Psoas muscle (tissue), 8 donors: ENCODE measurements at places on chromosomes 13 and 19.

DNA sequence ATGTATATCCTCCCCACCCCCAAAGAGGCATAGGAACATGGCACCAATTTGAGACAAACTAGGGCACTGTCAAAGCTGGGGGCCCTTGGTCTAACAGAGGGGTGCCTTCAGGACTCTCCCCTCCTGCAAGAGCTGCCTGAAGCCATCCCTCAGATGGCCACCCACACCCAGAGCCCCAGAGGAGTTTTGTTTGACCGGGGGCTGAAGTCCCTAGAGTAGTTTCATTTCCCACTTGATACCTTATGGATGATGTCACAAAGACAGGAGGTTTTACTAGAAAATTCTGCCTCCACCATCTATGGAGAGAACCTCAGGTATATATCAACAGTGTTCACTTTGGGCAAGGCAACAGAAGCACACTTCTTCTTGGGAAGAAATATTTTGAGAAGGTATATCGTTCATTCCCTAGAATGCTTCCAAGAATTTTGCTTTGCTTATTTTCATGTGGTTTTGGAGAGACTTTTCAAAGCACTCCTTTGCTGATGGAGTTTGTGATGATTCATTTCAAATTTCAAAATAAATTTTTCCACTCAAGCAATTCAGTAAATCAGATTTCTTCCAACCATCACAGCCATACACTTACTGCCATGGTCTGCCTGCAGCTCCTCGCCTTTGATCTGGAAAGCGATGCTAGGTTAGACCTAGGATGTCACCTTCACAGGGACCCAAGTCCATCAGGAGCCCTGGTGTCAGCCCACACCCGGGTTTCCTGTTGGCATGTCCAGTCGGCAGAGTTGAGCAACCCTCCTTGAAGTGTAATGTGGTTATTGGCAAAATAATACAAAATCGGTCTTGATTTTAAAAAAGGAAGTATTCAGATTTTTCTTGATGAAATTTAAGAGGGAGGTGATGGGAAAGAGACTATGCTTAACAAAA, 207.0 kb downstream of the SHISA2 start:
- H3K27ac ChIP-seq: no peak overlapping the region
- no peaks in the 10 kb centered on the region for H3K4me1 ChIP-seq

- no peaks in the 10 kb centered on the region for H3K36me3 ChIP-seq
- DNase-seq: peak; percentile 98
- H3K27me3 ChIP-seq: no peaks in the 10 kb centered on the region
- H3K27ac ChIP-seq: peak within 1 kb of the TSS; percentile 83
These were observed at the start of gene ZSCAN18 for GRCh38 chr19:58097781-58098681. Gene ZSCAN18 (minus strand): TSS chr19:58098231. CDS start chr19:58090267, 7,964 bp downstream.

DNA sequence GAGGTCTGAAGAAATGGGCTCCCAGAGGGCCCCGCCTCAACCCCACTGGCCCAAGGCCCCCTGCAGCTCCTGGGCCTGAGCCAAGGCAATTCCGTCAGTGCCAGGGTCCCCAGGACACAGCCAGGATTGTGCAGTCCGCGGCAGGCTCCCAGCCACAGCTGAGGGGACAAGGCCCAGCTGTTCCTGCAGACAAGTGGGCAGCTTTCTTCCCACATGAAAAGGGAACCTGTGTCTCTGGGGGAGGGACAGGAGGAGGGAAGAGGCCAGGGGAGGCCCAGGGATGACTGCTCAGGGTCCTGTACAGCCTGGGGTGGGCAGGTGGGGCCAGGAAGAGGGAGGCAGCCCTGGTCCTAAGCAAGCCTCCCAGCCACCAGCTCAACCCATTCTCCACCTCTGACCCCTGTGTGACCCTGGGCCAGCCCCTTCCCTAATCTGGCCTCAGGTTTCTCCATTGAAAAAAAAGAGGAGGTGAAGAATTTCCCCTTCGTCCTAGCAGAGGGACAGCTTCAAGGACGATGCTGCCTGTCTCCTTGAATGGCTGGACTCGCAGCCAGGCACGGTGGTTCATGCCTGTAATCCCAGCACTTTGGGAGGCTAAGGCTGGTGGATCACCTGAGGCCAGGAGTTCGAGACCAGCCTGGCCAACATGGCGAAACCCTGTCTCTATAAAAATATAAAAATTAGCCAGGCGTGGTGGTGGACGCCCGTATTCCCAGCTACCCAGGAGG, 20.5 kb upstream of the VSTM2B start:
- DNase-seq: no peak
- no peaks in the 10 kb centered on the region for H3K36me3 ChIP-seq
- H3K27me3 ChIP-seq: peaks cover 4% of the 10 kb centered on the region

- no peak overlapping the region for H3K27ac ChIP-seq
- no peaks in the 10 kb centered on the region for H3K27me3 ChIP-seq
- no peak for DNase-seq
- no peaks in the 10 kb centered on the region for H3K4me1 ChIP-seq
- no peaks in the 10 kb centered on the region for H3K36me3 ChIP-seq
These were observed 17.4 kb downstream of the CCDC70 start for GRCh38 chr13:51879133-51879532.

DNA sequence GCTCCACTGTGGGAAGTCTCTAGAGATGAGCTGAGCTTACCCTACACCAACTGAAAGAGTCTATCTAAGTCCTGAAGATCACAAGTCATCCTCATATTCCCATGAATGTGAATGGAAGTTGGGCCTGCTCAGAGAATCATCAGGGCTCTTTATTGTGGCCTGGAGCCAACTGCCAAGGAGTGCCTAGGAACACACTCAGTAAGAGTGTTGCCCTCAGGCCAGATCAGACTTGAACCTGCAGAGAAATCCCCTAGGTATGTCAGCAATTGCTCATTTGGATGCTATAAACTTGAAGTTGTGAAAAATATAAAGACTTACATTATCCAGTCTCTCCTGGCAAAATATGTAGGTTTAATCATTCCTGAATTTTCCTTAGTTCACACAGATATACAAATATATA, 1070.2 kb downstream of the EFNB2 start:
- no peak for DNase-seq
- H3K27ac ChIP-seq: no peak overlapping the region
- no peaks in the 10 kb centered on the region for H3K36me3 ChIP-seq
- no peaks in the 10 kb centered on the region for H3K4me1 ChIP-seq
- no peaks in the 10 kb centered on the region for H3K27me3 ChIP-seq

GRCh38 chr19:17457616-17458015, 3.1 kb downstream of the NXNL1 start:
- H3K36me3 ChIP-seq: no peaks in the 10 kb centered on the region
- H3K27ac ChIP-seq: no peak overlapping the region
- H3K4me1 ChIP-seq: peaks cover 4% of the 10 kb centered on the region

- H3K4me3 ChIP-seq: no peak overlapping the region
- H3K4me1 ChIP-seq: no peaks in the 10 kb centered on the region
- H3K27ac ChIP-seq: no peak overlapping the region
- H3K36me3 ChIP-seq: no peaks in the 10 kb centered on the region
These were observed 459.1 kb upstream of the GPC6 start for GRCh38 chr13:92767468-92767867.

- H3K4me3 ChIP-seq: no peak overlapping the region
- H3K27me3 ChIP-seq: no peaks in the 10 kb centered on the region
- peaks cover 78% of the 10 kb centered on the region for H3K36me3 ChIP-seq
- H3K27ac ChIP-seq: no peak overlapping the region
- no peak for DNase-seq
These were observed 20.7 kb downstream of the OBI1 start for GRCh38 chr13:78638216-78638615.

GRCh38 chr13:98548230-98548629, 28.7 kb downstream of the STK24 start:
- peaks cover 37% of the 10 kb centered on the region for H3K4me1 ChIP-seq
- no peaks in the 10 kb centered on the region for H3K36me3 ChIP-seq
- H3K27me3 ChIP-seq: no peaks in the 10 kb centered on the region
- no peak for DNase-seq
- H3K27ac ChIP-seq: no peak overlapping the region

DNA sequence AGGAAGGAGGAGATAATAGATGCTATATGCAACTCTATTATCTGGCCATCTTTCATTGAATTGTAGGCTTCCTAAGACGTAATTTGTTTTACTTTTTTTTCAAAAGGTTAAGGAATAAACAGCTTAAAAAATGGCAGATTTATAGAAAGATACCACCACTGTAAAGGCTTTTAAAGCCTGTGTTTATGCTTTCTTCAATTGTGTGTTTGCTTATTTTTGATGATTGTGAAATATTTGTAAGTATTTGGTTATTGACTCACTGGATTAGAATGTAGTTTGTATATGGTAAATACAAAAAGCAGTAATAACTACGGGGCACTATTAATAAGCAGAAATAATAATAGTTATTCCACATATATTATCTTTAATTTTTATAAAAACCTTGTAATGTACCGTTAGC, 437.9 kb downstream of the KLF5 start:
- H3K4me3 ChIP-seq: no peak overlapping the region
- no peaks in the 10 kb centered on the region for H3K36me3 ChIP-seq
- no peaks in the 10 kb centered on the region for H3K27me3 ChIP-seq
- H3K4me1 ChIP-seq: no peaks in the 10 kb centered on the region

DNA sequence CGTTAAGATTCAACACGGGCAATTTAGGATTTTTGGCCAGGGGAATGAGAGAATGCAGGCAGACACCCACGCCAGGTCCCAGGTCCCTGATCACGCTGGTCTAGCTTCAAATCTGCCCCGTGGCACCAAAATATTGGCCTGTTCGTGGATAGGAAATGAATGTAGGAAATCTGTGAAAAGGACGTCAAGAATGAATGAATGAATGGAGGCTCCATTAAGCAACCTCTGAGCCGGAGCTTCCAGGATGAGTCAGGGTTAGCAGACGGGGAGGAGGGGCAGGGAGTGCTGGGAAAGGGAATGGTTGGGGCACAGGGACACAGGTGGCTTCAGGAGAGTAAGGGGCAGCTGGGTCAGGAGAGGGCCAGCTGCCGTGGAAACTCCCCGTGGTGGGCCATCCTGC, 4.2 kb downstream of the SULT2B1 start:
- H3K36me3 ChIP-seq: no peaks in the 10 kb centered on the region
- H3K27ac ChIP-seq: no peak overlapping the region
- DNase-seq: no peak
- no peaks in the 10 kb centered on the region for H3K27me3 ChIP-seq
